ENCODE measurements at places on chromosomes 5 and 9.

DNA sequence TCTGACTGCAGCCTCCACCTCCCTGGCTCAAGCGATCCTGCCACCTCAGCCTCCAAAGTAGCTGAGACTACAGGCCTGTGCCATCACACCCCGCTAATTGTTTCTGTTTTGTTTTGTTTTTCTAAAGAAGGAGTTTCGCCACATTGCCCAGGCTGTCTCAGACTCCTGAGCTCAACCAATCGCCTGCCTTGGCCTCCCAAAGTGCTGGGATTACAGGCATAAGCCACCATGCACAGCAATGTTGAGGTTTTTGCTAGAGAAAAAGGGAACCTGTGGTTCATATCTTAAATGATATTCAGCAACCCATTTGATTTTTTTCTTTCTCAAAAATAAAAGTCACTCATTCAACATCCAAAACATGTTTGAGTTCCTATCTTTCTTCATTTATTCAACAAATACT, 20.4 kb upstream of the DELE1 start:
- no peak for DNase-seq

DNA sequence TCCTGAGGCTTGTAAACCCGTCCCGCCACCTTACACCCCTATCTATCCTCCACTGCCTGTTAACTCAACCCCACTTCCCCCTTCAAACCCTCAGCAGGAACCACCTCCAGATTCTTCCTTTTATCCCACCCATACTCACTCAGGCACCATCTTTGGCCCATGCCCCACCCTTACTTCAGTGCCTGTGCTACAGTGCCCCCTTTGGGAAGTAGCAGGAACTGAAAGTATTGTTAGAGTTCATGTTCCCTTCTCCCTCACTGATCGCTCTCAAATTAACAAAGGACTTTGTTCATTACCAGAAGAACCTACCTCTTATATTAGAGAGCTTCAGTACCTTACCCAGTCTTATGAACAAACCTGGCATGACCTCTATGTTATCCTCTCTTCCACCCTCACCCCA, 92.2 kb upstream of the MOCS2 start:
- DNase-seq = no peak

DNA sequence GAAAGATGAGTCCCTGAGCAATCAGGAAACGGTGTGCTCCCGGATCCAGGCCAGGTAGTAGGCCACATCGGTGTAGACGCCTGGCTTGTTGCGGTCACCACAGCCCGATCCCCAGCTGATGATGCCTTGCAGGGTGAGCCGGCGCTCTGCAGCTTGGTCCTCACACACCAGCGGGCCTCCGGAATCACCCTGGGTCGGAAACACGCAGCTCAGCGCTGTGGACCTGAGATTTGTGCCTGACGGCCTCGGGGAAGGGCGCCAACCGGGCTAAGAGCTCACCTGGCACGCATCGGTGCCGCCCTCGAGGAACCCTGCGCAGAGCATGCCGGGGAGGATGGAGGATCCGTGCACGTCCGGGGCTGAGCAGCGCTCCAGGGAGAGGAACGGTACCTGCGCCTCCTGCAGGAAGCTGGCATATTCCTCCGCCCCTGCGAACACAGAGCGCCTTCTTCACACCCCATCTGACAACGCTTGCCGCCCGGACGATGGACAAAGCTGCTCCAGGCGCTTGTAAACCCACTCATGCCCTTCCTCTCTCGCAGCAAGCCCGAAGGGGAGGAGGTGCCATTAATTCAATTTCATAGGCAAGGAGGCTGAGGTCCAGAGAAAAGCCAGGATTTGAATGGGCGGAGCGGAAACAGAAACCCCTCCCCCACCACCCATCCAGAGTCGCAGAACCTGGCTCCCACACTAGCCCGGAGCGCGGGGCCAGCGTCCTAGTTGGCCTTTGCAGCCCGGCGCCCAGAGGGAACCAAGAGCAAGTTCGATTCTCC, 2.0 kb upstream of the PFN3 start:
- DNase-seq = peak; percentile 74

GRCh38 chr9:127941062-127941960, 3.7 kb upstream of the DPM2 start:
- DNase-seq = no peak

DNA sequence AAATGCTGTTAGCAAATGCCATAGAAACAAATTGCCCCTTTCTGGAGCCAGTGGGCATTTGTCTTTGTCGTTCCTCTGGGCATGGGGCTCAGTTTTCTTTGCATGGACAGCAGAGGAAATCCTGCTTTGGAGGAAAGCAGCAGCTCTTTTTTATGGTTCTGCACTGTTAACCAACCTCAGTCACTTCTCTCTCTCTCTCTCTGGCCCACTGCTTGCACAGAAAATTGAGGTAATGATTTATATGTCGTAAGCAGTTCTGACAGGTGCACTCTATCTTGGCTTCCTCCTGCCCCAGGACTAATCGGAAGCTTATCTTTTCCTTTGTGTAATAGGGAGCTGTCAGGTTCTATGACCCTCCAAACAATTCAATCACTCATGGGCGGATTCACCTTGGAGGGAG, 159.6 kb upstream of the GPR151 start:
- DNase-seq = no peak

- DNase-seq = no peak
Measured at GRCh38 chr9:28820741-28821140, 1247.5 kb upstream of the C9orf72 start.

DNA sequence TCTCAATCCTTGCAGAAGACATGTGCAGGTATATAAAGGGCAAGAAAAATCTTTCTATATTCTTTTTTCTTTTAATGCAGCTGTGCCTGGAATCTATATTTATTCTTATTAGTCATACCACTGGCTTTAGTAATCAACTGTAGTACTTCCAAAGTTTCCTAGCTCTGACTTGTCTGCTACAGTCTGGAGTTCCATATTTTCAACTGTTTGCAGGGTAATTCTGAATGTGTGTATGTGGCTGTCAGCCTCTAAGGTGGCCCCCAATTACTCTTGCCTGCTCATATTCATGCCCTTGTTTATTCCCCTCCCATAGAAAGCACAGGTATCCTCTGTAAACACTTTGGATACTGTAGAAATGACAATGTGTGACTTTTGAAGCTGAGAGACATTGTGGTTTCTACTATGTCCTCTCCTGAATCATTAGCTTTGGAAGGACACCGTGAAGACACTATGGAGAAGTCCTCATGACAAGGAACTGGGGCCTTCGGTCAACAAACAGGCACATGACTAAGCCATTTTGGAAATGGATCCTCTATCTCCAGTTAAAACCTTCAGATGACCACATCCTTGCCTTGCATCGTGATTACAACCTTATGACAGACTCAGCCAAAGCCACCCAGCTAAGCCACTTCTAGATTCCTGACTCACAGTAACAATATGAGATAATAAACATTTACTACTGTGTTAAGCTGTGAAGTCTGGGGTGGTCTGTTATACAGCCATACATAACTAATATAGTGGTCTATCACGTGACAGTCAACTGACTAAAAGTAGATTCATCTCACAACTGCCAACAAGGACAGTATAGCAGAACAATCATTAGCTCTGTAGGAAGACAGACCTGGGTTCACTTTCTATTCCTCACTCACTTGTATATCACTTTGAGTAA, 49.5 kb upstream of the SUSD1 start:
- no peak for DNase-seq

DNA sequence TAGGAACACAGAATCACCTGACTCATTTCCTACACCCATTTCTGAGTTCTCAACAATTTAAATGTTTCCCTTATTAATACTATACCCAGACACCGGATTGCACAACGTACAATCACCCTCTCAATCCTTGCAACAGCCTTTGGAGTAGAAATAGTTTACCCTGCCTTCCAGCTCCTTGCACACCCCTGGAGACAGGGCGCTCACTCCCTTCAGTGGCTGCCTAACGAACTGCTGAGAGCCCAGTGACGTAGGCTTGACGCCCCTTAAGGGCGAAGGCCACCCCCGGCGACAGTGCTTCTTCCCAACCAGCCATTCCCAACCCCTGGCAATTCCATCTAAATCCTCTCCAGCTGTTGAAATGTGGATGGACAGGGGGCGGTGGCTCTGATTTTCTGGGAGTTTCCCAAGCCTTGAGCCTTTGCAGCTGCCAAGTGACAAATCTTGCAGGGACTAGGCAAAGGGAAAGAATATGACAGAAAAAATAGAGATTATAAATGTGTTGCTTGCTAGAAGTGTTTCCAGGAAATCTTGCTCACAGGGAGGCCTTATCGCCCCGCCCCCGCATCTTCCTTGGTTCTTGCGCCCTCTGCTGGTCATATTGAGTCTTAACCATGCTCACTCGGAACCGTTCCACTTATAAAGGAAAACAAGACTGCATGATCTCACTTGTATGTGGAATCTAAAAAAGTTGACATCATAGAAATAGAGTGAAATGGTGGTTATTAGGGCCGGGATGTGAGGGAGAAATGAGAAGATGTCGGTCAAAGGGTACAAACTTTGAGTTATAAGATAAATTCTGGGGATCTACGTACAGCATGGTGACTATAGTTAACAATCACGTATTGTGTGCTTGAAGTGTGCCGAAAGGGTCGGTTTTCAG, 7.6 kb upstream of the BARX1 start:
- peak; percentile 82 for DNase-seq

- no peak for DNase-seq
Measured at GRCh38 chr9:121839726-121840500, 188.5 kb downstream of the DAB2IP start.

GRCh38 chr5:65790371-65791163, 68.6 kb downstream of the NLN start:
- peak; percentile 59 for DNase-seq

DNA sequence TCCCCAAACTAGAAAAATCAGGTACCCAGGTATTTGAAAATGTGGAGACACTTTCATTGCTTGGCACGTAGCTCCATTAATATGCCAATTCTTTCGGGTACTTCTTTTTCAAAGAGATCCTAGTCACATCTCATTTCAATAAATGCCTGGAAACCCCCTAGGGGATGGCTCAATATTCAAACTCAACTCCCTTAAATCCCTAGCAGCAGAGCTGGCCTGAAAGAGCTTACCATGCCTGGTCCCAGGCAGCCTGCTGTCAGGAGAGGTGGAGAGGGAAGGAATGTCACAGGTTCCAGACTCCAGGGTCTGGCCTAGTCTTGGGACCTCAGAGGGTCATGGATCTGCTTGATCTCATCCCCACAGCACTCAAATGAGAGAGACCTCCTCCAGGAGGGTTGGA, 187.1 kb downstream of the SPOCK1 start:
- DNase-seq = no peak

- no peak for DNase-seq
Measured at GRCh38 chr9:135242406-135242805, 154.9 kb downstream of the OLFM1 start.

DNA sequence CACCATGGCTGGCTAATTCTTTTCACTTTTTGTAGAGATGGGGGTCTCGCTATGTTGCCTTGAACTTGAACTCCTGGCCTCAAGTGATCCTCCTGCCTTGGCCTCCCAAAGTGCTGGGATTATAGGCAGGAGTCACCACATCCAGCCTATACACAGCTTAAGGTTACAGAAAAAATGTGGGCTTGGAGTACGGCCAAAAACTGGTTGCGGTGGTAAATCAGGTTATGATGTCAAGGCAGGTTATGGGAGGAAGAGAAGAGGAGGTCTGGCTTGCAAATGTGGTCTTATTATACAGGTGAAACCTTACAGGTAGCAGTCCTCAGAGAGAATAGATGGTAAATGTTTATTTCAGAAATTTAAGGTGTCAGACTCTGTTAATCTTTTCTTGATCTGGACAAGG, 30.7 kb upstream of the SYK start:
- DNase-seq = no peak

DNA sequence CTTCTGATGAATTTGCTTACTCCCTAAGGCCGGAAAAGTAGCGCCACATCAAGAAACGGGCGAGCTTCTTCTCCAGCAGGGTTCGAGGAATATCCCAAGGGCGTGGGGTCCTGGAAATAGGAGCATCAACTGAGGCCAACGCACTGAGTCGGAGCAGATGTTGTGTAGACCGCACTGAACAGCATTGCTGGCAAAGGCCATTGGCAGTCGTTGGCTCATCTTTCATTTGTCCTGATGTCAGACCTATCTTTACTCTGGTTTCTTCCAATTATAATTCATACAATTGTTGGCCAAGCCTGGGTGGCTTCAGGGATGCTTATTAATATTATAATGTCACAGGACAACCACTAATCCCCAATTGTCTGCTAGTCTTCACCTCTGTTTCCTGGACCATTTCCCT, 26.5 kb downstream of the ZBTB34 start:
- DNase-seq = no peak

DNA sequence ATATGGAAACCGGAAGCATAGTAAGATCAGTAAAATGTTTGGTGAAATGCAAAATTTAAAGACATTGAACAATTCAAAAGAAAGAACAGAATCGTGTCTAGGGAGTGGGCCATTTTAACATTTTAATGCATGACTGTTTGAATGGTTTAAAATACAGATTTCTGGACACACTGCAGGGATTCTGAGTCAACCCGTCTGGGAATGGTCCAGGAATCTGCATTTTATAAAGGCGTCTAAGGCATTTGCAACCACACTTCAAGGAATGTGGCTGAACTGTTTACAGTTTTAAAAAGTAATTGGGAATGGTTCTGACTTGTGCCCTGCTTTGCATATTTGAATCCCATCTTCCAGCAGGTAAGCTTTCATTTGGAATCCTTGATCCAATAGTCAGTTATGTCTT, 811.7 kb upstream of the WWC1 start:
- no peak for DNase-seq

DNA sequence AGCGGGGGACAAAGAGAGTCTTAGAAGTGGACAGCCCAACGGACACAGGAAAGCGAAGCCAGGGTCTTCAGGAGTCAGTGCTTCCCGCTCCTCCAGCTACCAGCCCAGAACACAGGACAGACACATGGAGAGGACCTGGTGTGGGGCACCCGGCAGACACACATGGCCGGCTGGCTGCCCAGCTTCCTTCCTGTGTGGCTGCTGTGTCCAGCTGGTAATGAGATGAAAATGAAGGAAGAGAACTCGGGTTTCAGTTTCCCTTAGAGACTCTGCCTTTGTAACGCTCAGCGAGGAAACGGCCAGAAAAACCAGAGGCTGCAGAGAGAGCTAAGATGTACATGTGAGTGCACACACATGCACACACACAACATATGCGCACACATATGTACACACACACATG, 87.5 kb downstream of the SECISBP2 start:
- DNase-seq = no peak

GRCh38 chr5:171299851-171300250, 9.2 kb upstream of the TLX3 start:
- DNase-seq = no peak

DNA sequence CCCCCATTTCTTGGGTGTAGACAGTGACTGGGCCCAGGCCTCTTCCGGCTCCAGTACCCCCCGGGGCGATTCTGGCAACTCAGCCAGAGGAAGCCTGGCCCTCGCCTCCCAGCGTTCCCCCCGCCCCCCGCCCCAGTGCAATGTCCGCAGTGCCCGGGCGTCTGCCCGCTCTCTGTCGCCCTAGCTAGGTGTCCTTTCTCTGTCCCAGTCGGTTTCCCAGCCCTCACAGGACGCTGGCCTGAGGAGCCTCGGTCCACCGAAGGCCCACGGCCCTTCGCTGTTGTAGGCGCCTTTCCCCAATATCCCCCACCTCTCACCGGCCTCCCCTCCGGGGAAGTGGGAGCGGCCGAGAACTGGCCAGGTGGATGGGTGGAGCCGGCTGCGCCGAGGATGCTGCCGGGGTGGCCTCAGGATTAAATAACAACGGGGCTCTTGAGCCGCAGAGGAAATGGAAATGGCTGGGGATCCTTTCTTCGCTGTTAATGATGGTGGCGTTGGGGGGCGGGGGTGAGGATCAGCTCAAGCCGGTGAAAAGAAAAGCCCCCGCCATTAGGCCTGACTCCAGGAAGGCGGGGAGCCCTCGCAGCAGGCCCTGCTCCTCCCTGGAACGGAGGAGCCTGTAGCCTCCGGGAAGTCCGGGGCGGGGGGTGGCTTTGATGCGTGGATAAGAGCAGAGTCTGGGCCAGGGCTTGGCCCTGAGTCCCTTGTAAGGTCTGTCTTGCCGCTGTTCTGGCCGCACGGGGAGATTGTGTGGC, 1.1 kb upstream of the SPRY4 start:
- no peak for DNase-seq

Data from CD4-positive, alpha-beta T cell treated with Interleukin-1 beta for 1 hour (primary cell).